ENCODE measurements at places on chromosomes 2 and 18.

- no peak for DNase-seq
These were observed 90.8 kb downstream of the WDSUB1 start for GRCh38 chr2:159195697-159196096.

DNA sequence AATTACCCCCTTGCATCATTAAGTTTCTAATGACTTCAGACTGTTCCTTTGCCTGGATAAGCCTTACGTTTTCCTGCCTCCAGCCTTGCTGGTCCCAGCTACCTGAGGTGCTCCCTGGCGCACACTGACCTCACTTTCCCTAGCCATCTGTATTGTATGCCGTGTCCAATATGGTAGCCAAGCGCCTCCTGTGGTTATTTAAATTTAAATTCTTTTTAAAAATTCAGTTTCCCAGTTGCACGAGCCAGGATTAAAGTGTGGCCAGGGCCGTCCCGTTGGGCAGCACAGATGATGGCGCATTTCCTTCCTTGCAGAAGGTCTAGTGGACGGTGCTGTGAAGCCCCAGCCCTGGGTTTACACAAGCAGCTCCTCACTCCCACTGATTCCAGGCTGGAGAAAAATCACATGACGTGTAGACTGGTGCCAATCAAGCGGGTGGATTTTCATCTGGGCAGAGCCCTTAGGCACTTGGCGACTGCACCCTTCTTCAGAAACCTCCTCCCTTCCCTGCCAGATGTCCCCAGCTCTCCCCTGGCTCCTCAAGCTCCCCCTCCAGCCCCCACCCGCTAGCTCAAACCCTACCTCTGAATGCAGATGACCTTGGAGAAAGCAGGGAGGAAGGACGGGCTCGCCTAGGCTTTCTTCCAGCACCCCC lies 33.9 kb downstream of the ACKR3 start:
- DNase-seq = no peak

- no peak for DNase-seq
These were observed 2.3 kb downstream of the SLC3A1 start for GRCh38 chr2:44277541-44277940.

GRCh38 chr2:31032475-31032874 lies 105.8 kb downstream of the GALNT14 start:
- DNase-seq = no peak

- DNase-seq = no peak
These were observed 84.5 kb upstream of the SLC1A4 start for GRCh38 chr2:64904413-64905329.

- DNase-seq = no peak
These were observed 41.8 kb downstream of the KCTD18 start for GRCh38 chr2:200467806-200468681.

DNA sequence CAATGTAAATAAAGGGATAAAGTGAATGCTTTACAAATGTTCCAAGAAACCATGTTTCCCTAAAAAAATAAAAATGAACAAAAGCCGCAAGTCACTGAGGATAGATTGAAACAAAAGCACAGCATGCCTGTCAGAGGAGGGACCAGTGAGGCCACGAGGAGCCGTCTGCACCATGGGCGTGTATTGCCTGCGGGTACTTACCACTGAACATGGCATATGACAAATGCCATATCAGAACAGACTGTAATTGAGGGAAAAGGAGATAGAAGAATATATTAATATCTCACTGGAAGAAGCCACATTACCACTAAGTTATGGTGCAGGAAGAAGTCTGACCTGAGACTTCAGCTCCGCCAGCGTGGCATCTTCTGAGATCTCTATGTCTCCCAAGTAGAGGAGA lies 75.8 kb downstream of the USP40 start:
- DNase-seq = no peak

GRCh38 chr18:54849683-54850082 lies 21.4 kb downstream of the RAB27B start:
- DNase-seq = no peak

GRCh38 chr2:1874101-1874865 lies 130.0 kb upstream of the PXDN start:
- DNase-seq = no peak

- DNase-seq = no peak
These were observed 81.3 kb downstream of the OSBPL6 start for GRCh38 chr2:178275600-178275999.

GRCh38 chr18:28725876-28726275 lies 548.9 kb upstream of the CDH2 start:
- DNase-seq = no peak

GRCh38 chr2:11899264-11899818 lies 152.9 kb downstream of the LPIN1 start:
- DNase-seq = no peak

- DNase-seq = no peak
These were observed 90.8 kb downstream of the GAREM1 start for GRCh38 chr18:32379891-32380290.

GRCh38 chr2:42830922-42831574 lies 38.7 kb upstream of the HAAO start:
- no peak for DNase-seq

DNA sequence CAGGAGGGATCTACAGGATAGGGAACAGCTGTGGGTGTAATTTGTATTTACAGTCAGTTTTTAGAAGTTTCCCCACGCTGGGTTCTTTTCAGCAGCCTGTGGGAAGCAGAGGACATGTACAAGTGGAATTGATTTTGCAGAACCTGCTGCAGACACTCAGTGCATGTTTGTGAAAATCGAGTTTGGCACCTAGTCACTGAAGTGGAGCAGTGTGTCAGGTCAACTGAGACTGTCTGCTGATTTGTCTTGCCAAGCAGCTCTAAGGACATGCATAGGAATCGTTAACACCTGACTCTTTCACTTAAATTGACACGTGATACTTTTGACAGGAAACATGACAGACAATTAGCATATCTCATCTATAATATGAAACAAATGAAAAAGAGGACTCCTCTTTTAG lies 416.6 kb downstream of the TMX3 start:
- DNase-seq = no peak

DNA sequence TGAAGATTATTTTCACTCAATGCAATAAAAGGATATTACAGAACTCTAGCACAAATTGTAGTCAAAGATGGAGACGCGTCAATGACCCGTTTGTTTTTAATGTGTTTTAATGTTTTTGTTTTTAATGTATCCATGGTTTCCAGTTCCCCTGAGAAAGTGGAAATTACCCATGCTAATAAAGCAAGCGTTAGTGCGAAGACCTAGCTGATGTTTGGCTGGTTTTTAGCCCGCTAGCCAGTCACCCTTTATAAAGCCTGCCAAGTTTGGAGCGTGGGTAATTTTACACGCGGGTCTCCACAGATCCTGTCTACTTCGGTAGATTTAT lies 430 bp upstream of the CHMP1B start:
- no peak for DNase-seq

DNA sequence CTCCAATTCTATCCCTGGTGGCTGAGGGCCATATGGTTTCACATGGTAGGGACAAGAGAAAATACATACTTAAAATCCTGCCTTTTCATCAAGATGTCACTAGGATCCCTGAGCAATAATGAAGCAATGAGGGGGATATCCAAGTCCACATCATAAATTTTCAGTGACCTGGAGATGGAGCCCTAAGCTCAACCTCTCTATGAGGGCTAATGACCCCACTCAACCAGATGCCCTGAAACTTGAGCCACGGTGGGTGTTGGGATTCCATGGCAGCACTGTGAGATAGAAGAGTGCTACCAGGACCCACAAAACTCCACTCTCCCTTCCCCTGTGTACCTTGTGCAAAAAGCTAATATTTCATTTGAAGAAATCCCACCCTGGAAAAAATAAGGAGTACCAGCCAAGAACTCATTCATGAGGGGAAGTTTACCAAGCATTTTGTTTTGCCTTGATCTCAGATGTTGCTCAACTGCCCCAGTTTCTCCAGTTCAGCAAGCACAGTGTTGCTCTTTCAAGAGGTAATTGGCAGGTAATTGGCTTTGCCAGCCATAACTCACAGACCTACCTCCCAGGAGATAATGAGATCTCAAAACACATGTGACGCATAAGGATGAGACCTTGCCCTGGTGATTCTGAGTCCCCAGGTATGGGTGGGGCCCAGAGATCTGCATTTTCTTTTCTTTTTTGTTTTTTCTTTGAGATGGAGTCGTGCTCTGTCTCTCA lies 51.0 kb upstream of the TTC39C start:
- no peak for DNase-seq

GRCh38 chr18:77376043-77376732 lies 126.5 kb downstream of the GALR1 start:
- DNase-seq = no peak

- no peak for DNase-seq
These were observed 144.7 kb upstream of the SMAD2 start for GRCh38 chr18:48074929-48075706.

DNA sequence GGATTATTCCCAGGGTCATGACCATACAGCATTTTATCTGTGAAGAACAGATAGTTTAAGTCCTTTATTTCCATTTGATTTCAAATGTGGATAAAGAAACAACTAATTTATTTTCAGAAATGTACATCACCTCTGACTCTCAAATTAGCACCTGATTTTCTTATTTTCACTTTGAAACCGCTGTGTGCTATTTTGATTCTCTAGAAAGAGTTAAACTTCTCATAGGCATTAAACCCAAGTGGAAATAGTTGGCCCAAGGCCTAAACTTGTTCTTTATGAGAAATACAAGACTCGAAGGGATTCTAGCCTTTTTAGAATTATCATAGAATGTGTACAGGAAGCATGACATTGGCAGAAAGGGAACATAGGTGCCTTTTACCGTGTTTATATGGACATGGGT lies 41.5 kb upstream of the LTBP1 start:
- DNase-seq = no peak

Data from activated CD4-positive, alpha-beta T cell treated with anti-CD3 and anti-CD28 coated beads for 1 hour (primary cell).